ENCODE measurements at places on chromosomes 16 and 17.
A peak's percentile ranks its signal among the peaks of the same experiment; 100 is the strongest.

DNA sequence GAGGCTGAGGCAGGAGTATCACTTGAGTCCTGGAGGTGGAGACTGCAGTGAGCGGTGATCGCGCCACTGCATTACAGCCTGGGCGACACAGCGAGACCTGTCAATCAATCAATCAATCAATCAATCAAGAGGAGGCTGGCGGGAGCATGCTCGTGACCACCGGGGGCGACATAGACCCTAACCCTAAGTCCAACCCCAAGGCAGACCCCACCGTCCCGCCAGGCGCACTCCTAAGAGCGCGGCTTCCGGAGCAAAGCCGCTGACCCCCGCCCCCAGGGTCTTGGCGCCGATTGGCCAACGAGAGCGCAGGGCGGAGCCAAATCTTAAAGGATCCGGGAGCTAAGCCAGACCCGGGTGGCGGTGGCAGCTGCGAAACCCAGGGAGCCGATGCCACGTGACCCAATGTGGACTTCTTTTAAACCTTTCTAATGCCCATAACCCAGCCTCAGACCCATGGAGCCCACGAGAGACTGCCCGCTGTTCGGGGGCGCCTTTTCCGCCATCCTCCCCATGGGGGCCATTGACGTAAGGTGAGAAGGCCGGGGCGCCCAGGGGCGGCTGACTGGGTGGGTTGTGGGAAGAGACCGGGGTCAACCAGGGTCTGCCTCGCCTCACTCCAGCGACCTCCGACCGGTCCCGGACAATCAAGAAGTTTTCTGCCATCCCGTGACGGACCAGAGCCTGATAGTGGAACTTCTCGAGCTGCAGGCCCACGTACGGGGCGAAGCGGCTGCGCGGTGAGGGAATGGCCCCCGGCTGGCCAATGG is at the start of gene RANGRF:
TSS of gene RANGRF (plus strand) at position 335 of the 767 bp plus-strand sequence. CDS start at position 454, 119 bp downstream.
- DNase-seq: peak; percentile 79

DNA sequence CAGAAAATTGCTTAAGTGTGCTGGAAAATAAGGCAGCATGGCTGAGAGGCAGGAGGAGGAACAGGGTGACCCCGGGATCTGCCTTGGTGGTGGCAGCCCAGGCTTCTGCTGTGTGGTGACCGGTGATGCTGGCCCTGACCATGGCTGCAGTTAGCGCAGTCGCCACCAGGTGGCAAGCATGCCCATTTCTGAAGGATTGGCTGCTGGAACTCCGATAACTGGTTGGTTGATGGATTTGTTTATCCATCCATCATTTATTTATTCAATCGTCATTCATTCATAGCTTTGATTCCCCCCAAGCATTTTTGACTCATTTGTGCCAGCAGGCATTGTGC is 29.1 kb upstream of the ITGA3 start:
- peak; percentile 82 for DNase-seq

- no peak for DNase-seq
These were observed 16.5 kb downstream of the YPEL2 start for GRCh38 chr17:59347975-59348391.

- DNase-seq: no peak
These were observed 678 bp upstream of the BAIAP2 start for GRCh38 chr17:81034168-81034777.

DNA sequence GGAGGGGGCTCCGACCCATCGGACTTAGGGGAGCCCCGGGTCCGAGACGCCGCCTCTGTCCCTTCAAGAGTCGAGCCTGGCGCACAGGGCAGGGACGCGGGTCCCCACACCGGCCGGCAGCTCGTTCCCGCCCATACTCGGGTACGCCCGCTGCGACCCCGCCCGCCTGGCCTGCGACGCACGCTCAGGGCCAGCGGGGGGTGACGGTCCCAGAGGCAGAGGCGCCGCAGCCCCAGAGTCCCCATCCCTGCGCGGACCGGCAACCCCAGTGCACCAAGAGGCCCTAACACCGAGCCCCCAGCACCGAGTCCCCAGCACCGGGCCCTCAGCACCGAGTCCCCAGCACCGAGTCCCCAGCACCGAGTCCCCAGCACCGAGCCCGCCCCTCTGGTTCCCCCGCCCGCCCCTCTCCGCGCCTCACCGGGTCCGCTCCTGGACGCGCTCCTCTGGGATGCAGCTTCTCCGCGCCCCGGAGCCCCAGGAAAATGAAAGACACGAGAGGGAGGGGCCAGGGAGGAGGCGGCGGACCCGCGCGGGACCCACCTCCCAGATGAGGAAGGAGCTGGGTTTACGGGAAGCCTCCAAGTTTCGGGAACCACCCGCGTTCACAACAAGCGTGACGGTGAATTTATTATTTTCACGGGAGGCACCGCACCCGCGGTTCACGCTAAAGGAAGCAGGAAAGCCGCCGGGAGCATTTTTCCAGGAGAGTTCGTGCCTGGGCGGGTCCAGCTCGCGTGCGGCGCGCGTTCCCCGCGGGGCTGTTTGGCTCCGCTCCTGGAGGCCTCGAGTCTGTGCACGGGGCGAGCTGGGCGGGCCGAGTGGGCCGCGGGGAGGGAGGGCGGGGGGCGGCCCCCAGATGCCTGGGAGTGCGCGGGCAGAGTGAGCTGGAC is at the start of gene SECTM1:
TSS of gene SECTM1 (minus strand) at position 488 of the 893 bp plus-strand sequence. CDS start 6,526 bp downstream, outside the sequence.
- DNase-seq: peak; percentile 34

- no peak for DNase-seq
These were observed at the start of gene GJD3 for GRCh38 chr17:40364121-40364861. TSS of gene GJD3 (minus strand) at chr17:40364737. CDS start at chr17:40363815, 922 bp downstream.

GRCh38 chr16:69350536-69351133 is 951 bp downstream of the TMED6 start:
- DNase-seq: no peak

GRCh38 chr17:5472511-5472910 is 3.7 kb upstream of the DHX33 start:
- DNase-seq: no peak

DNA sequence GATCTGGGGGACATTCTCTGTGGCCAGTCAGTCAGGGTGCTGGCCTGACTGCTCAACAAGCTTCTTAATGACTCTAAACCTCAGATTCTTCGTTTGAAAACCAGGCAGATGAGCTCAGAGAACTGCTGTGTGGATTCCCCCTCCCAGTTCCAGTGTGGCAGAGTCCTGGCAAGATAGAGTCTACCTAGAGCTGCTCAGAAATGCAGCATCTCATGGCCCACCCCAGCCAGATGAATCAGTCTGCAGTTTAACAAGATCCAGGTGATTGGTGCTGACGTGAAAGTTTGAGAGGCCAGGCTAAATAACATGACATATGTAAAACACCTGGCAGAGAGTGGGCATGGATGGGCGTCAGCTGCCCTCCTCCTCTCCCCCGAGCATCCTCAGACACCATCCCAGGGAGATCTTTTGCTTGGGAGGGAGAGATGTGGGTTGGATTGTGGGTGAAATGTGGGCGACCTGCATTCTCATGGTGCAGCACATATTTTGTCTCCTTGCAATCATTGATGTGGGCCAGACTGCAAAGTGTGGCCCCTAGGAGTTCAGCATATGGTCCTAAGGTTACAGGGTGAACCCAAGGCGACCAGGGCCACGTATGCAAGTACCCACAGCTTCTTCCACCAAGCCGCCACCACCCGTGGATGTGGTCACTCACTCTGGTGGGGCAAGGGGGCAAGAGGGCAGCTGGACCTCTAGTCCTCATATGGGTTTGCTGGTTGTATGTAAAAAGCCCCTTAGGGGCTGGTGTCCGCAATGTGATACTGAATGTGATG is 19.5 kb downstream of the SOCS3 start:
- peak; percentile 58 for DNase-seq

- DNase-seq: no peak
These were observed 258.2 kb upstream of the IRX5 start for GRCh38 chr16:54672500-54672899.
